ENCODE measurements at places on chromosomes 5 and 9.

DNA sequence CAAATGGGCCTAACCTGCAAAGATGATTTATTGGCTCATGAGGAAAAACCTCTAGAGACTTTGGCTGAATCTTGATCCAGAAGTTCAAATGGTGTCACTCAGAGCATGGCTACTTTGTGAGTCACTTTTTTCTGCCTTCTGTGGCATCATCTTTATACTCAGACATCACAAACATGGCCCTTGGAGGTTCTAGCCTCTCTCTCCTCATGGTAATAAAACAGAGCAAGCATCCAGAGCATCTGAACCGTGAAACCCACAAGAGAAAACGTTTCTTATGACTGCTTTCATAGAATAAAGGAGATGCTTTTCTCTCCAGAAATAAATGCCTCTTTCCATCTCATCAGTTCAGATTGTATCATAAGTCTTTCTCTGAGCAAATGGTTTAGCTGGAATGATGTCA lies 780.3 kb downstream of the KCTD16 start:
- no peak for DNase-seq

DNA sequence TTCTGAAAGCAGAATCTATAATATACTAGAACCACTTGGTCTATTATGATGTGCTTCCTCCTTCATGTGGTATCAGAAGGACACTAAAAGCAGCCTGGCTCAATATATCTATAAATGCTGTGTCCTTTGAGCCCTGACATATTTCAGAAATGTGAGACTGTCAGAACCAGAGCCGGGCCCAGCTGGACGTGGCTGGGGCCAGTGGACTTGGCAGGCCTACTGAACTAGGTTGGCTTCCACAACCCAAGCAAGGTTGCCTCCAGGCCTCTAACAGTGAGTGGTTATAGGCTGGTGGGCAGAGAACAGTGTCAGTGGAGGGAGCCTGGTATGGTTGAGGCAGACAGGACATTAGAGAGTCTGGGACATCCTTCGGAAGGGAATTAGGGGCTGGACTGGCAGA lies 78.9 kb downstream of the GALNT10 start:
- no peak for DNase-seq

DNA sequence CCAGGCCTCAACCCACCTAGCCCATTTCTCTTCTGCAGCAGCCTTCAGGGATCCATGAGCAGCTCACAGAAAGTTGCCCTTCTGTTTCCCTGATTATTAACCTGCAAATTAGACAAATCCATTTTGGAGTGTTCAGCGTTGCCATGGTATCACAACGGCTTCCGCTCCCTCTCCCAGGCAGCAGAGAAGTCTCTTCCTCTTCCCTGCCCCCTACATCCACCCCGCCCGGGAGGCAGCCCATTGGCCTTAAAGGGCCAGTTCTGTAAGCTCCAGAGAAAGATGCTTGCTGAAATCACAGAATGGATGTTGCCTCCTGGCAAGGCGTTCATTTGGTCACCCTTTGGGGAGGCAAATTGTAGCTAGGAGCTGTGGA lies 47.7 kb upstream of the BOD1 start:
- no peak for DNase-seq

- DNase-seq: no peak
Observed at GRCh38 chr5:123881759-123882244, 369.8 kb downstream of the CSNK1G3 start.

GRCh38 chr9:134939080-134939733 lies 21.5 kb upstream of the FCN1 start:
- no peak for DNase-seq

DNA sequence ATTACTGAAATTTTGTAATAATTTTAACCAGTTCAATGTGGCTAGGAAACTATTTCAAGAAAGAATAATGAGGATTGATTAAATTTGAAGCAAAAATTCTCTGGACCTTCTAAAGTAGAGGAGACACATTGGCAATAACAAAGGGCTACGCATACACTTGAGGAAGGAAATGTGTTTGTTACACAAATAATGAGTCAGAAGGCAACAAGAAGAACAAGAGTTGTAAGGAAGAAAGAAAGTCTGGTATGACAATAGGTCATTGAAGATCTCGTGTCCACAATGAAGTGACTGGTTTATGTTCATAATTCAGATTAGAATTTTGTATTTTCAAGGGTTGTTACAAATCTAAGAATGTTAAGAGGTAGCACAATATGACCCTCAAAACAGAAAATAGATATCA lies 25.8 kb downstream of the ST8SIA4 start:
- no peak for DNase-seq

- DNase-seq: no peak
Observed at GRCh38 chr9:109051733-109052132, 38.4 kb upstream of the CTNNAL1 start.

DNA sequence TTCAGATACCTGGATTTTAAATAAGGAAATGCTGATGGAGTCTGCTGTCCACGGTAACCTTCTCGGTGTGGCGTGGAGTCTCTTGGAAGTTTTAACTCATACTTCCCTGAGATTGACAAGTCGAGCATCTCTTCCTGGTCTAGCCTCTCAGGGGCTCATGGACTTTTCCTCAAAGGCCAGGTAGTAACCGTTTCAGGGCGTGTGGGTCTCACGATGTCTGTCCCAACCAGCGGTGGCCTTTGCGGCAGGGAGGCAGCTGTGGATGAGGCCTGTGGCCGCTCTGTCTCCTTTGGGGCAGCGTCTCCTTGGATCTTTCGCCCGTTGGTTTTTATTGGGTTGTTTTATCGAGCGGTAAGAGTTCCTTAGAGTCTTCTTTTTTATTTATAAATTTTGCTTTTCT lies 32.8 kb downstream of the CEP72 start:
- no peak for DNase-seq
